Colonic mucosa (tissue), 4 donors: ENCODE measurements at places on chromosomes 6 and 20. TPM values are rescaled to one million over a fixed set of nuclear protein-coding genes. Genes with fewer than 3 reads are reported as not detected.

Gene MUC22
- total RNA-seq = not detected

Gene CFAP206
- 0.20 TPM for total RNA-seq

- no peak for DNase-seq
- H3K4me3 ChIP-seq = no peak overlapping the region
- no peak overlapping the region for H3K27ac ChIP-seq
- H3K27me3 ChIP-seq = no peaks in the 10 kb centered on the region
- no peaks in the 10 kb centered on the region for H3K4me1 ChIP-seq
- H3K36me3 ChIP-seq = no peaks in the 10 kb centered on the region
Measured at GRCh38 chr6:29147074-29147473, 23.6 kb upstream of the OR2J2 start.

- no peak overlapping the region for H3K4me3 ChIP-seq
- no peaks in the 10 kb centered on the region for H3K27me3 ChIP-seq
- peak; percentile 49 for DNase-seq
- no peaks in the 10 kb centered on the region for H3K36me3 ChIP-seq
Measured at GRCh38 chr20:41476013-41476441, 109.4 kb upstream of the EMILIN3 start.

DNA sequence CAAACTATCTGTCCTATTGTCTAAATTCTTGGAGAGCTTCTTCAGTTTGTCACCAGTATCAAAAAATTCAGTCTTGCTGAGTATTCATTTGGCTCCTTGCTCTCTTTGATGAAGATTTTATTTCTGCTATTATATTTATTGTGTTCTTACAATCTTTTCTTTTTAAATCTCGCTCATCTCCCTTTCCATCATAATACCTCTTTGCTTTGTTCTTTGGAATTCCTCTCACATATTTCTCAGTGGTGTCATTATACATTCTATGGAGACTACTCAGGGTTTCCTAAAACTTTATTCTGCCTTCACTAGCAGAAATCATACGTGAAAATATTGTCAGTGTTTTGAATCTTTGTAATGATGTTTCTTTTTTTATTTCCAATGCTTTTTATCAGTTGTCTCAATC, 445.2 kb upstream of the ID4 start:
- H3K36me3 ChIP-seq = no peaks in the 10 kb centered on the region
- DNase-seq = no peak
- no peak overlapping the region for H3K27ac ChIP-seq
- no peaks in the 10 kb centered on the region for H3K27me3 ChIP-seq

Gene CST7
- 1.1 TPM for total RNA-seq

GRCh38 chr6:79842376-79843040, 104.8 kb downstream of the ELOVL4 start:
- DNase-seq = no peak
- H3K4me1 ChIP-seq = no peaks in the 10 kb centered on the region
- H3K36me3 ChIP-seq = no peaks in the 10 kb centered on the region

- H3K4me1 ChIP-seq = no peaks in the 10 kb centered on the region
- no peak overlapping the region for H3K4me3 ChIP-seq
- H3K36me3 ChIP-seq = no peaks in the 10 kb centered on the region
- H3K27ac ChIP-seq = no peak overlapping the region
- DNase-seq = no peak
Measured at GRCh38 chr20:48295966-48296421, 510.7 kb upstream of the SULF2 start.

DNA sequence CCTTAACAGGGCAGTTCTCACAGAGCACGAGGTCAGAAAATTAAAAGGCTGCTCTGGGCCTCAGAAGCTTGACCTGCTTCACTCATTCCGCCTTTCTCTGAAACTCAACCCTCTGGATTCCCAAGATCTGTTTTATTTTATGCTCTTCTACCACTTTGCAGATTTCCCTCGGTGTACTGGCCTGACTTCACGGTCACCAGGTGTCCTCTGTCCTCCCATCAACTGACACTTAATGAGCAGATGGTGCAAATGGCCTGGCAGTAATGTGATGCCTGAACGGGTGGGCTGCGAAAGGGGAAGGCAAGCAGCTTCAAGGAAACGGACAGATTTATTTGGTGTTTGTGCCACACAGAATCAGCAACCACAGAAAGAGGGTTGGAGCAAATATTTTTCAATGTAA, 169.7 kb upstream of the TFAP2D start:
- no peak overlapping the region for H3K27ac ChIP-seq
- no peaks in the 10 kb centered on the region for H3K27me3 ChIP-seq
- no peaks in the 10 kb centered on the region for H3K4me1 ChIP-seq
- no peak overlapping the region for H3K4me3 ChIP-seq
- no peaks in the 10 kb centered on the region for H3K36me3 ChIP-seq

DNA sequence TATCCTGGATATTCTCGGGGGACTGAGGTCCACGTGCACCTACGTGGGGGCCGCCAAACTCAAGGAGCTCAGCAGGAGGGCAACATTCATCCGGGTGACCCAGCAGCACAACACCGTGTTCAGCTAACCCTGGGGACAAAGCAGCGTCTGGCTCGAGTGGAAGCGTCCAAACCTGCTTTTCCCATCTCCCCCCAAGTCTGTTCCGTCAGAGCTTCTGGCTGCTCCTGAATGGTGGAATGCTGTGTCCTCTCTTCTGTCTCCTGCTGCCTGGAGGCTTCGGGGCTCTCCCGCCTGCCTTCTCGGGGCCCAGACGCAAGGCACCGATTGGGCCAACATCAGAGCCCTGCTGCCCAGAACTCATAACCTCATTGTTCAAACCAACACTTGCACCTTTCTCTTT, 56.7 kb downstream of the GMPR start:
- H3K36me3 ChIP-seq = no peaks in the 10 kb centered on the region
- no peak for DNase-seq
- H3K27me3 ChIP-seq = no peaks in the 10 kb centered on the region
- no peaks in the 10 kb centered on the region for H3K4me1 ChIP-seq
- H3K27ac ChIP-seq = no peak overlapping the region

DNA sequence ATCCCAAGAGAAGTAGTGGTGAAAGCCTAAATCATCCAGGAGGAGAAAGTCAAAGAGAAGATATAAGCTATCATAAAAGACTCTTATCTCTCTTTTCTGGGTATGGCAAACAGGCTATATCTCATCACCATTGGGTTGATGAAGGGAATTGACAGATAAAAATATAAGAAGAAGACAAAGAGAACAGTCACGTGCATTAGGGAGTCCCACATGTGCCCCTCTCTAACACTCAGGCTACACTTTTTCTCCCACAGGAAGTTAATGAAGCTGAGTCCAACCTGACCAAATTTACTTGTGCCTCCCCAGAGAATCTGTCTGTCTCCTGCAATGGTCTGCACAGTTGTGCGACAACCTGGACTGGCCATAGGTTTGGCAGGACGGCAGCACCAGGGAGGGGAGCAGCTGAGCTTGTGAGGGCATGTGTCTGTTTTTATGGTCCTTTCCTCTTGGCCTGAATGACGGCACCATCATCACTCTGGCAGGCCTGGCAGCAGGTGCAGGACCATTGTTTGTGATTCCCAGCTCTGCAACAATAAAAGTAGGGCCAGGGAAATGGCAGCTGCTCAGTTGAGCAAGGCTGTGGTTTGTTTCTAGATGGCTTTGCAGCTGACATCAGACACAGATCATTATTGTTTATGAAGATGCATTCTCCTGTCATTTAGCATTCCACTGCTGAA, 144.5 kb upstream of the MCHR2 start:
- no peak overlapping the region for H3K27ac ChIP-seq
- H3K27me3 ChIP-seq = no peaks in the 10 kb centered on the region
- no peaks in the 10 kb centered on the region for H3K4me1 ChIP-seq
